Stimulated activated naive B cell treated with anti-CD40 and anti-IgM and Interleukin-4, amounts not matched to agents 10 μg/mL and 1 μg/mL and 100 μg/mL, for 72 hours (primary cell): ENCODE measurements at places on chromosomes 3 and 15.
A peak's percentile ranks its signal among the peaks of the same experiment; 100 is the strongest.

GRCh38 chr3:44021651-44022594 lies 219.8 kb upstream of the TOPAZ1 start:
- no peak for DNase-seq

DNA sequence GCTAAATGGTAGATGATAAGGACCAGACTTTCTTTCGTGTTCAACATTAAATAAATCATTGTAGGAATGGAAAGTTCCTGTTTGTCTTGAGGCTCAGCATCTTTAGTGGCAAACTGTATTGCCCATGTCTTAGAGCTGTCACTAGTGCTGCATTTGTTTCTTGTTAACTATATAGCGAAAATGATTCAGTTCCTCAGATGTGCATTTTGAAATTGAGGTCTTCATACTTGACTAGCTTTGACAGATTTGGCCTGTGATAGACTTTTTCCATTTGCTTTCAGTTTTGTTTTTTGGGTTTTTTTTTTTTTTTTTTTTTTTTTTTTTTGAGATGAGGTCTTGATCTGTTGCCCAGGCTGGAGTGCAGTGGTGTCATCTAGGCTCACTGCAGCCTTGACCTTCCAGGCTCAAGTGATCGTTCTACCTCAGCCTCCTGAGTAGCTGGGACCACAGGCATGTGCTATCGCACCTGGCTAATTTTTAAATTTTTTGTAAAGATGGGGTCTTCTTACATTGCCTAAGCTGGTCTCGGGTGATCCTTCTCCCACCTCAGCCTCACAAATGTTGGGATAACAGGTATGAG lies 9.5 kb upstream of the RPLP1 start:
- no peak for DNase-seq

- DNase-seq, result no peak
Observed at GRCh38 chr15:69971771-69972170, 125.9 kb downstream of the TLE3 start.

DNA sequence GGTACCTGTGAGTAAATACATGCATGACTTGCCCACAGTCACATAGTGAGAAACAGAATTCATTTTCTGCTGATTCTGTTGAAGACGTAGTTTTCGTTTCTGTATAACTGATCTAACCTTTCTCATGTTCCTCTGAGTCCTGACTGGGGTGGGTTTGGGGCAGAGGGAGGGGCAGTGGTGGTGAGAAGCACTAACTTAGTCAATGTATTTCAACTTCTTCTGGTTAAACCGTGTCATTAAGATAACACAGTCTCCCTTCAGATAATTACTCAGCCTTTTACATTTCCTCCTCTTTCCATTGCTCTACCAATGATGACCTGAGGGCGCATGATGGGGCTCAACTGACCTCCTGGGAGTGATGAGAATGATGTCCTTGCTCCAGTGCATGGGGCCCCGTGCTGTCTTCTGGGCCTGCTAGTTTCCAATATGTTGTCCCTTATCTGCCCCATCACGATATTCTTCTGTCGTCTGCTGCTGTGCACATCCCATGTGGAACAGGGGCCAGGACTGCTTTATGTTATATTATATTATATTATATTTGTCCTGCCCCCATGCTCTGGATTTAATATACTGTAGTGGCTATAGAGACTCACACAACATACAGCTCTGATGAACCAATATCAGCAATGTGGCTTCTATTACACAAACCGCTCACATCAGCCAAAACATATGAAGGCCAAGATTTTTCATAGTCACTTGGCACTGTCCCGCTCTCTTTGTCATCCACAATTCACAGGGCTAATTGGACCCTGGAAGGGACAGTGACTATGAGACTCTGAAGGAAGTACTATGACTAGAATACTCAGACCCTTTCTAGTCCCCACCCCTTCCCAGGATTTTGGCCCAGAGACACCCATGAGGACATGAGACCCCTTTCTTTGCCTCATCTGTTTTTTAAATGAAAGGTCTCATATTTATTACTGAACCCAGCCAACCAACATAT lies 407.1 kb upstream of the MCTP2 start:
- DNase-seq, result no peak

DNA sequence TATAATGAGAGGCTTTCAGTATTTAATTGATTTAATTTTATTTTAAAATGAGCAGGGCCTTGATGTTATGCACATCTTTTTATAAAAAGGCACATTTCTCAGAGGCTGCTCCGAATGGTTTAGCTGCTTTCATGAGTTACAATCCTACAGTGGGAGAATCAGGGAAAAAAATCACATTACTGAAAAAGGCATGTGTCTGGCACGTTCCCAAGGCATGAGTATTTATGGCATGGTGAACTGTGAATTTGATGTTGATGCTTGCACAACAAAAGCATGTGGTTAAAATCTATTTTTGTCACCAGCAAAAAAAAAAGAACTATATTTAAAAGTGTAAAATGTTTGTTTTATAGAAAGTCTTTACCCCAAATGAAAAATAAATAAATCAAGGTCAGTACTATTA lies 485.2 kb upstream of the ROBO2 start:
- no peak for DNase-seq

DNA sequence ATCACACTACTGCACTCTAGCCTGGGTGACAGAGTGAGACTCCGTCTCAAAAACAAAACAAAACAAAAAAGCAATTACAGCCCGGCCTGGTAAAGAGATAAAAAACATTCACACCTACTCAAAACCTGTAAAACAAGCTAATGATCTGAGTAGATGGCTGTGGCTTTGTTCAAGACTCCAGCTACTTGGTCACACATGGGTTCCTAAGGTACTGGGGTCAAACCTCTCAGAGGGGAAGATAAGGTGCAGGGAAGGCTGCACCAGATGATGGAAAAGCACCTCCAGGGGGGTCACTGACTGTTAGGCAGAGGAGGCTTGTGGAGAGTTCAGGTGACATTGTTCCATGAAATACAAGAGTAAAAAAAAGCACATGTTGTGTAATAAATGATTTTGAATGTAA lies 450.2 kb upstream of the WNT5A start:
- no peak for DNase-seq

DNA sequence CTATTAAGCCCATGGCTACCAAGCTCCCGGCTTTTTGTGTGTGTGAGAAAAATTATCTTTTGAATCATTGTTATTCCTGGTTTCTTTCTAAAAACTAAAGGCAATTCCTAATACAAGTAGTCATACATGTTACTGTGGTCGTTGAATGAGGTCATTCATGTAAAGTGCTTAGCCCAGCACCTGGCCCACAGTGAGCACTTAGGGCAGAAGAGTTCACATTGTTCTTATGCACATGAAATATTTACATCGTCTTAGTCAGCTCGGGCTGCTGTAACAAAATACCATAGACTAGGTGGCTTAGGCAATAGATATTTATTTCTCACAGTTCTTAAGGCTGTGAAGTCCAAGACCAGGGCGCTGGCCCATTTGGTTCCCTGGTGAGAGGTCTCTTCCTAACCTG lies 216.1 kb downstream of the SHQ1 start:
- DNase-seq, result no peak

DNA sequence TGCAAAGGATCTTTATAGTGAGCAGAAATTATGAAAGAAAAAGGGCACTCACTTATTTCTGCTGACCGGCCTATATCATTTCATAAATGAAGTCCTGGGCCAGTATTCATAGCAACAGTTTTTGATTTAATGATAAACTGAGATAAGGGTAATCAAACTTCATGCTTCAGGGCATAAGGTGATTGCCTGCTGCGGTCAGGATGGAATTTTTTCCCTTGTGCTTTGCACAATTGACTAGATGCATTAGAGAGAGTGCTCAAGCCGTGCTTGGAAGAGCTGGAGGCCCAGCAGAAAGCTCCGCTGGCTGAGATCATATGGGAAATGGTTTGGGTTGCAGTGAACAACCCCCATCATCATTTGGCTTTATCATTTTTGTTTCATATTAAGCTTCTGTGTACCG lies 10.4 kb downstream of the SEMA6D start:
- no peak for DNase-seq

- DNase-seq, result peak; percentile 32
Observed at GRCh38 chr3:32384938-32385337, 6.7 kb upstream of the CMTM7 start.

DNA sequence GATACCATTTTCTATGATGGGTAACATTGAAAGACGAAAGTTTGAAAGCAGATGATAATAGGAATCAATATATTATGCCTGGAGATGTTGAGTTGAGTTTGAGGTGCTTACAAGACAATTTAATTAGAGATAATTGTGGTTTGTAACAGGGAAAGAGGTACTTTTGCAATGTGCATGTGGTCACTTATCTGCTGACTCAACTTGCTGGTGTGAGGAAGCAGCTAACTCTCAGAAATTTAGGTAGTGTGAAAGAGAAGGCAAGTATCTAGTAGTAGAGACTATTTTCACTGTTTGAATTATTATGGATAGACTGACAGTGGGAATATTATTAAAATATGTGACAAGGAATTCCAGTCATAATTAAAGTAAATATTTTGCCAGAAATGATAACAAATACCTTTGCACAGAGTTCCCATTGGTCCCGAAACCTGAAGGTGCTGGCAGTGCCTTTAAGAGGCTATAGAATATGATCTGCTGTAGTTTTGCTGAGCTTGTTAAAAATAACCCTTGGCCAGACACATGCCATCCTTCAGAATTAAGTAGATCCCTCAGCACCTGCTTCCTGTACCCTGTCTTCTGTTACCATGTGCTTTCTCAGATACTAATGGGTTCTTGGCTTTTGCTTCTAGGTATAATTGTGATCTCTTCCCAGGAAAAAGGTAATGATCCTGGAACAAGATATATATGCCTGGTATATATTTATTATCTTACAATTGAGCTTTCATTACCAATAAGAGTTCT lies 315.9 kb downstream of the BCHE start:
- no peak for DNase-seq

DNA sequence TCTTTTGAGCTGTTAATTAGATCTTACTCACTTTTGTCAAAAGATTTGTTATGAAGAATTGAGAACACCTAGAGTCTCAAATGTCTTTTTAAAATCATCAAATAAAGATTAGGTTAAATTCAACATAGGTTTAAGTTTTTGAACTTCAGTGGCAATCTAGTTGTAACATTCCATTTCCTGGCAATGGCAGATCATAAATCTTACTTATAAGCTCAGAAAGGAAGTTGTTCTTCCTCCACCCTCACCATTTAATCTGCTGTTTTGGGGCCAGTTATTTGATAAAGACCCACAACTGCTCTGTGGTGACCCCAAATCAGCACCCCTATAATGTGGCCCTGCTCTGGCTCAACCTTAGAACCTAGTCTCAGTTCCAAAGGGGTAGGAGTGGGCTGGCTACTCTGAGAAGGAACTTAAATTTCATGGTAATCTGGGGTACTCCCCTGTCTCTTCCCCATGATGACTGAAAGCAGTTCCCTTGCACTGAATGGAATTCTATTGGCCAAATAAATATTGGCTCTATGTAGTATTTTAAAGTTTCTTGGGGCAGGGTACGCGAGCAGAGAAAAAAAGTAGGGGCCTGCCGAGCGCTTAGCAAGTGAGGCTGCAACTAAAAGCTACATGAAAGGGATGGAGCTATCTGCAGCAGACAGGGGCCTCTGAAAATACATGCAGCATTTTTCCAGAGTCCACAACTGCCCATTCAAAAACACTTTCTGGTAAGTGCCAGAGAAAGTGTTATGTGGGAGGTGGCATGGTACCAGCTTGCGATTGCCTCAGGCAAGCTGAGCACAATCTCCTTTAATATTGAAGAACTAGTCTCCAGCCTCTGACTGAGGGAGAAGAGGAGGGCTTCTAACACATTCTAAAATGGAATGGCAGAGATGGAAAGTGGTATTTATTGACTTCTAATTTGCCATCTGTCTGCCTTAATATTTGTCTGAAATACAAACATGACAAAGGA lies 103.6 kb upstream of the RASGRP1 start:
- DNase-seq, result no peak

DNA sequence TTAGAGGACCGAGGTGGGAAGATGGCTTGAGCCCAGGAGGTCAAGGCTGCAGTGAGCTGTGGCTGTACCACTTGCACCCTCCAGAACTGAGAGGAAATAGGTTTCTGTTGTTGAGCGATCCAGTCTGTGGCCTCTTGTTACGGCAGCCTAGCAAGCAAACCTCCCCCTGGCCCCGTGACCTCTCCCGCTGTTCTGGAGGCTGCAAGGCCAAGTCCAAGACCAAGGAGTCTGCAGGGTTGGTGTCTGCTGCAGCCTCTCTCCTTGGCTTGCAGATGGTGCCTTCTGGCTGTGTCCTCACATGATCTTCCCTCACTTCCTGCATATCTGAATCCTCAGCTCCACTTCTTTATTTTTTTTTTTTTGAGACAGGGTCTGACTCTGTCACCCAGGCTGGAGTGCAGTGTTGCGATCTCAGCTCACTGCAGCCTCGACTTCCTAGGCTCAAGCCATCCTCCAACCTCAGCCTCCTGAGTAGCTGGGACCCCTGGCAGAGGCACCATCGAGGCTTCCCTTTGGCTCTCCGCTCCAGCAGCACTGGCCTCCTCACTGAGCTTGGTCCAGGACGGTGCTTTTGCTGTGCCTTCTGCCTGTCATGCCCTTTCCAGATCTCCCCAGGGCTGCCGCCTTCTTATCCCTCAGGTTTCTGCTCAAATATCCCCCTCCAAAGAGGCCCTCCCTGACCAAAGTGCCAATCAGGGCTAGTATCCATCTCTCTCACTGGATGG lies 18.0 kb upstream of the PLXND1 start:
- DNase-seq, result no peak

GRCh38 chr3:16982460-16982859 lies 97.7 kb downstream of the PLCL2 start:
- no peak for DNase-seq

DNA sequence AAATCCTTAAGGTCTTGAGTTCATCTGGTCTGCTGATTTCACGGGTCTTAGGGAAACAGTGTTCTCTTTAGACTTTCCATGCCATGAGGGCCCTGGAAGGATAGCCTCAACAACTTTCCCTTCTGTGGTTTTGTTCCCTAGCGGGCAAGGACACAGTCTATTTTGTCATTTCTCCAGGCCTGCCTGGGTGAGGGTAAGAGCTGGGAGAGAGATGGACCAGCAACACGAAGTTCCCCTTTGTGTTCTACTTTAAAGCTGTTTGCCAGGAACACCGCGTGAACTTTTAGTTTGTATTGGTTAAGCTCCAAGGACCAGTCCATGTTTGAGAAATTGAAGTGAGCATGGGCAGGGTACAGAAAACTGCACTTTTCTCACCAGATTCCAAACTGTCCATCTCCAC lies 20.9 kb downstream of the ST3GAL6 start:
- DNase-seq, result no peak

- no peak for DNase-seq
Observed at GRCh38 chr3:96915445-96915844, 101.1 kb downstream of the EPHA6 start.

GRCh38 chr15:74511583-74511982 lies 29.4 kb upstream of the ARID3B start:
- DNase-seq, result no peak

GRCh38 chr3:20123131-20123652 lies 62.8 kb downstream of the SGO1 start:
- no peak for DNase-seq

GRCh38 chr15:78461171-78461888 lies 23.3 kb downstream of the IREB2 start:
- no peak for DNase-seq
